A172 (cell line): ENCODE measurements at places on chromosomes 7 and 10.

- no peak for DNase-seq
These were observed 122.0 kb downstream of the TEX36 start for GRCh38 chr10:125560947-125561346.

DNA sequence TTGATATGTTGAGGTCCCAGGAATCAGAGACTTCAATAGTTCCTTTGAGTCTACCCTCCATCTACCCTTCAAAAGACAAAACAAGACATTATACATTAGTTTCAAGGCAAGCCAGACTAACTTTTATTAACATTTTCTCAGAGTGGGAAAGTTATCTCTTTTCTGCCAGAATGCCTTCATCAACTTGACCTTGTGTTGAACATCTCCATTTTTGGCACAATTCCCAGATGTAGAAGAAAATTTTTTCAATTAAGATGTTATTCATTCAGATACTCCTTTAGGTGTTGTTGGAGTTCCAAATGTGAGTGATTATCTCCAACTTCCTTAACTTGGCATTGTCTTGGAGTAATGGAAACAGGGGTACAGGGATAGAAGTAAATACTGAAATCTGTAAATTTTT lies 59.1 kb downstream of the NRF1 start:
- DNase-seq, result no peak

DNA sequence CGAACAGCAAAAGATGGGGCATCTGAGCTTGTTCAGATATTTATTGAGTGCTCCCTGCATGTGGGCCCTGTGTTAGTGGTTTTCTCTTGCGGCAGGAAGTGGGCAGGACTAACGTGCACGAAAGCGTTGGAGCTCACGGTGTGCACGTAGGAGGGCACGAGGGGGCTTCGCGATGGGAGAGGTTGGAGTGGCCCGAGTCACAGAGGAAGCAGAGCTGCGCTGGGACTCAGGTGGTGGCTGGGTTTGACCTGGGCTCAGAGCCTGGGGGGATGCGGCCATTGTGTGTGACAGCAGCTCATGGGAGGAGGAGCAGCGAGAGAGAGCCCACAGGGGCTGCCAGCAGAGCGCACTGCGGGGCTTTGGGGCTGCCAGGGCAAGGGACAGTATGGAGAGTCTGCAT lies 7.7 kb downstream of the ZSCAN25 start:
- DNase-seq, result no peak

- peak; percentile 57 for DNase-seq
These were observed 2.4 kb upstream of the CNOT4 start for GRCh38 chr7:135512135-135512887.

GRCh38 chr7:37366445-37366844 lies 82.2 kb downstream of the ELMO1 start:
- no peak for DNase-seq

DNA sequence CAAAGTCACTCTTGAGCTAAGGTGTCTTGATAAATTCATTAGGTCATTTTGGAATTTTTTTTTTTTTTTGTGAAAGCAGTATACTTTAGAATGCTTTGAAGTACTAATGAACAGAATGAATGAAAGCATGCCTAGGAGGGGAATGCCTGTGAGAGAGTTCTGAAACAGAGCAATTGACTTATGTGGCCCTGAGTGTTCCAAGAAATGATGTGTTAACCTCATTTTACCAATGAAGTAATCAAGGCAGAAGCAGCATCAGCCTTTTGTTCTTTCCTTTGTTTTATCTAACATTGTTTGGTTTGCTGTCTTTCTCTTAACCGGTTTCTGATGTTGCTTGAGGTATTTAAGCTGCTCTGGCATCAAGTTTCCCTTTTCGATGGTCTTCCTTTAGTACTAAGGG lies 154.6 kb upstream of the HGF start:
- no peak for DNase-seq

GRCh38 chr10:72697716-72698115 lies 5.8 kb downstream of the MCU start:
- no peak for DNase-seq

- no peak for DNase-seq
These were observed 144.3 kb downstream of the TCERG1L start for GRCh38 chr10:131167036-131167860.

DNA sequence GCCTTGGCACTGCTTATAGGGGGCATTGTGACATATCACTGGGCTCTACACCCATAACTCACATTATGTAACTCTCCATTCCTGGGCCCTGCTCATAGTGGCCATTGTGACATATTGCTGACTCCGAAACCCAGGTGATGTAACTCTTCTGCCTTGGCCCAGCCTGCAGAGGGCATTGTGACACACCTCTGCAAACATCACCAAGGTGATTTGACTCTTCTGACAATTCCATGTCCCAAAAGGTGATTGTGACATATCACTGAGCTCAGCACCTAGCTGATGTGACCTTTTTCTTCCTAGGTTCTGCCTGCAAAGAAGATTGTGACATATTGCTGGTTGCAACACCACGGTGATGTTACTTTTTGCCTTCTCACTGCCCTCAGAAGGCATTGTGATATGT lies 36.5 kb upstream of the ZNF680 start:
- DNase-seq, result no peak

DNA sequence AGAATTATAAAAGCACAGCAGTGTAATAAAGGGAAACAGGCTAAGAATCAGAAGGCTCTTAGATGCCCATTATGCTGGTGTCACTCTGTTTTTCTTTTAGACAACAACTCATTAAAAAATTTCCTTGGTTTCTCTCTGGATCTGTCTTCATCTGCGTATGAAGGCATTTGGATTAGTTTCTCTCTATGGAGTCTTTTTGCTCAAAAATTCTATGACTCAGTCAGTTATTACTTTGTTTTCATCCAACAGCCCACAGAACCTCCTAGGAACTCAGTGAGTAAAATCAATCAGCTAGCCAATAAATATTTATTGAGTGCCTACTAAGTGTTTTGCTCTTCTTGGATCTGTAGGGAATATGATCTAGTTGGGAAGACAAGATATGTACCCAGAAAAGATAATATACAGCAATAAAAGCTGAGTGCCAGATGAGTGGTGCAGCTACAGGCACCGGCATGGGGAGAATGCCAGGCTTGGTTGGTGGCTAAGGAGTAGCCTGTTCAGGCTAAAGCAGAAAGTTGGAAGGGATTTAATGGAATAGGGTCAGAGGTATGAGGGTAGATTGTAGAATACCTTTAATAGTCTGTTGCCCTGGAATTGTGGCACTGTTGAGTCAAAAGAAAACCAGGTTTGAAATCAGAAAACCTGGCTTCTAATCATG lies 156.2 kb downstream of the LRRC4 start:
- DNase-seq, result no peak

- peak; percentile 15 for DNase-seq
These were observed 1.2 kb downstream of the TASOR2 start for GRCh38 chr10:5685764-5686240.

- DNase-seq, result no peak
These were observed 17.2 kb downstream of the PANK1 start for GRCh38 chr10:89627830-89628229.
